Activated naive CD8-positive, alpha-beta T cell treated with anti-CD3 and anti-CD28 coated beads for 36 hours (primary cell): ENCODE measurements at places on chromosomes 6 and 20.

DNA sequence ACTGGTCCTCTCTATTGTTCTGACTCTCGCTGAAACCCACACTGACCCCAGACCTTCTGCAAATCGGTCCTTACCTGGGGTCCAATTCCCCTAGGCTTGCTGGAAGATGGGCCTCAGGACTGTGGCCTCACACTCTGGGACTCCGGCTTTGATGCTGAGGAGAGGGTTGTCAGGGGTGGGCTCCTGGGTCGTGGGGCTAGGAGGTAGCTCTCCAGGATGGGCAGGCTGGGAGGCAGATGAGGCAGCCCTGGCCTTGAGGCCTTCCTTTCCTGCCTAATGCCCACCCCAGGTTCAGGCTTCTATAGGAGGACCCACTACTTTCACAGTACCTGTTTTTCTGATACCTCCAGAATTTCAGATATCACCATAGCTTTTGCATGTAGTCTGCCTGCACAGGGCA lies 21.4 kb downstream of the HLA-F start:
- DNase-seq: no peak

DNA sequence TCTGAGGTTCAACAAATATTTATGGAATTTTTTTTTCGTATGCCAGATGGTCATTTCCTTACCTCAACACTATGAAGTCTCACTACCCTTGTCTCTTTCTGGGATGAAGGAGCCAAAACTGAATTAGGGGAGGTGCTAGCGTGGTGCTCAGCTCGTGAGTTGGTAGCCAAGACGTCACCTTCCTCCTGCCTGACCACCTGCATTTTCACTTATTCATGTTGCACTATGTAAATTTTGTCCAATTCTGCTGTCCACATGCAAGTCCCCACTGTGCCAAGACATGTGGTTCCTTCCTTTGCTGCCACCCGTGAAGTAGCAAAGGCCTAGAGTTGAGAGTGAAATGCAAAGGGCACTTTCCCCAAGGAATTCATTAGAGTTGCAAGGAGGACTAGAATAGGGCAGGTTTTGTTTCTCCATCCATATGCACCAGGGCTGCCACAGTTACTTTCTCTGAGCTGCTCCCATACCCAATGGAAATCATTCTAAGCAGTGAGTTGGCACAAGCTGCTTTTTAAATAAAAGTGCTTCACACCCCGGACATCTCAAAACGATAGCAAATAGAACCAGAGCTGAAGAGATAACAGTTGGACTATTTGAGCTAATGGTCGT lies 591.3 kb upstream of the NOX3 start:
- DNase-seq: no peak

GRCh38 chr6:48378884-48379407 lies 267.9 kb upstream of the PTCHD4 start:
- DNase-seq: no peak

DNA sequence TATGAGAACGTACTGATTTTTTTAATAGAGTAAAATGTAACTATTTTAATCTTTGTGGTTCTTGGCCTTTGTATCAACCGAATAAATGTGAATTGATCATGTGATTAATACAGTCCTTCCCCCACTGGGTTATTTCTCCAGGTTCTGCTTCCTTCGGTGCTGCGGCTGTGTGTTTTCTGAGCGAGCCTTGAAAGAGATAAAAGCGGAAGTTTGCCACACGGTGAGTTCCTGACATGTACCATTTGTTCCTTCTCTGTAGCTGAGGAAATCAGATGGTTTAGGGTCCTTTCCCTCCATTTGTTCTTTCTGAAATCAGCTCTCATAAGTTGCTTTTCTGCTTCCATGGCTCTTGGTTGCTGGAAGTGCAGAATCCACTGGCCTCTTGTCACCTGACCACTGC lies 15.5 kb downstream of the RTF2 start:
- DNase-seq: no peak

DNA sequence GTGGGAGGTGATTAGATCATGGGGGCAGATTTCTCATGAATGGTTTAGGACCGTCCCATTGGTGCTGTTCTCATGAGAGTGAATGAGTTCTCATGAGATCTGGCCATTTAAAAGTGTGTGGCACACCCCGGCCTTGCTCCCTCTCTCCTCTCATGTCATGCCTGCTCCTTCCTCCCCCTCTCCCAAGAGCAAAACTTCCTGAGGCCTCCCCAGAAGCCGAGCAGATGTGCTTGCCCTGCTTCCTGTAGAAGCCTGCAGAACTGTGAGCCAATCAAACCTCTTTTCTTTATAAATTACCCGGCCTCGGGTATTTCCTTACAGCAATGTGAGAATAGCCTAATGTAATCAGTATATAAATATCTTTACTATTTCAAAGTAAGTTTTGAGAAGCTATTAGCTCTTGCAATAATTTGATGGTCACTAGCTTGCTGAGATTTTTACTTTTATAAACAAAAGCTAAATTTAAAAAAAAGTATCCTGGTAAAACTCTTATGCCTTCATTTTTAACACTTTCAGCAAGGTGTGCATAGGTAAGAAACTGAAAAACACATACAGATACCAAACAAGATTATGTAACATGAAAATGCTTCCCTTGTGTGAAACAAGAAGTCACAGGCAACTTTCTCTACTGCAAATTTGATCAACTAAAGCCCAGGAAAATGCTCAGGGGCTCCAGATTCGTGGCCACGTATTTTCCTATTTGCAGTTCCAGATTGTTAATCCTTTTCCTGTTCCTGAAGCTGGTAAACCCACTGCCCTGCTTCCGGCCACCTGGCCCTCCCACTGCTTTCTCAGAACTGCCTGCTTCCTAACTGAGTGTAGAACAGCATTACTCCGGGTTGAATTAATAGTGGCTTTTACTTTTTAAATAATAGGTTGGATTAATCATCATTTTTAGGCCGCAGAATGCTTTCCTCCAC lies 395.1 kb upstream of the CNR1 start:
- no peak for DNase-seq
